CD4-positive, alpha-beta T cell treated with Interleukin-15 for 1 hour (primary cell): ENCODE measurements at places on chromosomes 1 and 21.
A peak's percentile ranks its signal among the peaks of the same experiment; 100 is the strongest.

- DNase-seq: no peak
Measured at GRCh38 chr1:99700020-99700419, 54.1 kb downstream of the PALMD start.

DNA sequence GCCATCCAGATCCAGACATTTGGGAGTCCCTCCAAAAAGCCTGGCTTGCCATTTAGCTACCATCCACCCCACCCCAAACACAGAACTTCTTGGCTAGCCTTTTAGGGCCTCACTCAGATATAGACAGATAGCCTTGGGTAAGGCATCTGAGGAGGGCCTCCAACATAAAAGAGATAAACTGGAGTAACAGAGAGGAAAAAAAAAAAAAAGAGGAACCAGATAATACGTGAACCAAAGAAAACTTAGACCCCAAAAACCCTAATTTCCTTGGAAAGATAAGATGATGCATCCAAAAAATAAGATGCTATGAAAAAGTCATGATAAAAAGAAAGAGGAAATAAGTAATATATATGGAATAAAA is 19.8 kb upstream of the LSS start:
- DNase-seq: no peak

DNA sequence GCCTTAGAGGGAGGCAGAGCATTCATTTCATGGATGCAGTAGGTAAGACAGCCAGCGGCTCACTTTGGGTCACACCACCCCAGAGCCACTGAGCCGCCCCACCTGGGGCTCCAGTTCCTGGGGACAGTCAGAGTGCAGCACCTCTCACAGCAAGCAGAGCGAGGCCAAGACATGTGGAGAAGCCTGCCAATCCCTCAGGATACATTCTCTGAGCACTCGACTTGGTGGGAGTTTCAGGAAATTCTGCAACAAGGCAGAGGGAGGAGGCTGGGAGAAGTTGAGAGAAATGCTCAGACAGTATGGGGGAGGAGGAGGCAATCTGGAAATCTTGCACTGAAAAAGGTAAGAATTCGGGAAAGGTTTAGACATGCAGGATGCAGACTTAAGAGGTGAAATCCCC is 60.8 kb upstream of the WLS start:
- DNase-seq: no peak

DNA sequence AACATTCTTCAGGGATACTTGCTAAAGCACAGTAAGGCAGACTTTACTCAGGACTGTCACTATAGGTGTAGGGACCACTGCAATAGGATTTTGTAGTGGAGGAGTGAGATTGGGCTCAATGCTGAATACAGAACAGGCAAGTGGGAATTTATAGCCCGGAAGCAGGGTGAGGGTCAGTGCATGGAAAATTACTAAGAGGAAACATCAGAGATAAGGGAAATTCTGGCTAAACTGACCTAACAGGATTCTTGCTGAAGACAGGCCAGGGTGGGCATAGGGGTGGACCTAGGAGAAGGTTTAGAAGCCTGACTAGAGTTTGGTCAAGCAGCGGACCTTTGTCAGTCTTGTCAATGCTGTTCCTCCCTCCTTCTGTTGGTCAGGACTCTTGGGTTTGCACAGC is 20.8 kb upstream of the ZNF362 start:
- DNase-seq: no peak

DNA sequence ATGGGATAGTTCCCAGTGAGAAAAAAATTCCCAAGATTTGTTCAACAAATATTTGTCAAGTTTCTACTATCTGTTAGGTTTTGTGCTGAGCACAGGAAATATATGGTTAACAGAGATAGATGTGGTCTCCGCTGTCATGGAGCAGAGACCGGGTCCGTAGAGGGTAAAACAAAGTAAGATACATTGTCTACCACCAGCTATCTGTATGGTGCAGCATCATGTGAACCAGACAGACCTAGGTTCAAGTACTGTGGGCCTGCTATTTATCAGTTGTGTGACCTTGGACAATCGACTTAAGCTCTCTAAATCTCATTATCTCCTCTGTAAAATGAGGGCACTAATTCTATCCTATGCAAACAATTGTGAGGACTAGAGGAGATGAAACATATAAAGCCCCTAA is 109.8 kb downstream of the DUSP10 start:
- DNase-seq: no peak

- no peak for DNase-seq
Measured at GRCh38 chr21:33444499-33444898, 35.3 kb downstream of the TMEM50B start.

DNA sequence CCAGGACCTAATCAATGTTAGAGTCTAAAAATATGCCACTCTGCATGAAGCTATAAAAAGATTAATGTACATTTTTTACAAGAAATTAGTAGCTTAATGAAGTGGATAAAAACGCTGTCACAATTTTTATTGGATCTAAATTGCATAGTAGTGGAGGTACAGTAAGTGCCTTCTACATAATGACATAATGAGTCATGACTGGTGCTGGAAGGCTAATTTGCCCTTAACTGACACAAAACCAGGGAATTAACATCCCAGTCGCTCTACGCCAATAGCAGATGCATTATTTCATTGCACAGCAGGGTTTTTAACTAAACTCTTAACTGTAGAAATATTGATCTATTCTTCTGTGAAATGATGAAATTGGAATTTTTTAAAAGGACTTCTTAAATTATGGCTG is 33.3 kb downstream of the RRAGC start:
- DNase-seq: no peak

- no peak for DNase-seq
Measured at GRCh38 chr21:41425588-41425953, 468 bp upstream of the MX1 start.

DNA sequence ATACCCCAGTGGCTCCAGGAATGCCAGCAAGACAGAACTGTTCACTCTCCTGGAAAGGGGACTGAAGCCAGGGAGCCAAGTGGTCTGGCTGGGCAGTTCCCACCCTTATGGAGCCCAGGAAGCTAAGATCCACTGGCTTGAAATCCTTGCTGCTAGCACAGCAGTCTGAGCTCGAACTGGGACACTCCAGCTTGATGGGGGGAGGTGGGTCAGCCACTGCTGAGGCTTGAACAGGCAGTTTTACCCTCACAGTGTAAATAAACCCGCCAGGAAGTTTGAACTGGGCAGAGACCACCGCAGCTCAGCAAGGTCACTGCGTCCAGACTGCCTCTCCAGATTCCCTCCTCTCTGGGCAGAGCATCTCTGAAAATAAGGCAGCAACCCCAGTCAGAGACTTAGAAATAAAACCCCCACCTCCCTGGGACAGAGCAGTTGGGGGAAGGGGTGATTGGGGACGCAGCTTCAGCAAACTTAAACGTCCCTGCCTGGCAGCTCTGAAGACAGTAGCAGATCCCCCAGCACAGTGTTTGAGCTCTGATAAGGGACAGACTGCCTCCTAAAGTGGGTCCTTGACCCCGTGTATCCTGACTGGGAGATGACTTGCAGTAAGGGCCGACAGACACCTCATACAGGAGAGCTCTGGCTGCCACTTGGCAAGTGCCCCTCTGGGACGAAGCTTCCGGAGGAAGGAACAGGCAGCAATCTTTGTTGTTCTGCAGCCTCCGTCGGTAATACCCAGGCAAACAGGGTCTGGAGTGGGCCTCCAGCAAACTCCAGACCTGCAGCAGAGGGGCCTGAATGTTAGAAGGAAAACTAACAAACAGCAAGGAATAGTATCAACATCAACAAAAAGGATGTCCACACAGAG is 568.4 kb downstream of the PLA2G4A start:
- DNase-seq: no peak

DNA sequence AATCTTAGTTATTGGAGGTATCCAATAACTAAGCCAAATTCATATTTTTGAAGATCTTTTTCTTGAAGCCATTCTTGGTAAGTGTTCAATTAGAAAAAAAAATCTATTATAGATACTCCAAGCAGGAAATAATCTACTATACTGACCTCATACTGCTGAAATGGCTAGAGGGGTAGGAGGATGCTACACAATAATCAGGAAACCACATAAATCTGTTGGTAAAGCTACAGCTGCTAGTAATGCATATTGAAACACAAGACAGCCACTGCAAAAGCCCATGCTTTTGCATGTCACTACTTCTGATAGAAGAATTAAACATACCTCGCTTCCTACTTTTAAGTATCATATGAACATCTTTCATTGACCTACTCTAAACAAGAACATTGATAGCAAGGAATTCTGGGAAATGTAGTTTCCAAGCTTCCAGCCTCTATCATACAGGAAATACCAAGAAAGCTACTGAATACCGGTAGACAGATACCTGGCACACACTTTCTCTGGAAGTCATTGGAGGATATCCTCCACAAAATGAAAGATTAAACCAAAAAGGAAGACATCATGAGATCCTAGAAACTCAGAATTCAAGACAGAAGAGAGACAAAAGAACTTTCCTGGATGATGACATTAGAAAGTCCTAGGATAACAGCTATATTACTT is 103.0 kb upstream of the VAV3 start:
- DNase-seq: no peak

DNA sequence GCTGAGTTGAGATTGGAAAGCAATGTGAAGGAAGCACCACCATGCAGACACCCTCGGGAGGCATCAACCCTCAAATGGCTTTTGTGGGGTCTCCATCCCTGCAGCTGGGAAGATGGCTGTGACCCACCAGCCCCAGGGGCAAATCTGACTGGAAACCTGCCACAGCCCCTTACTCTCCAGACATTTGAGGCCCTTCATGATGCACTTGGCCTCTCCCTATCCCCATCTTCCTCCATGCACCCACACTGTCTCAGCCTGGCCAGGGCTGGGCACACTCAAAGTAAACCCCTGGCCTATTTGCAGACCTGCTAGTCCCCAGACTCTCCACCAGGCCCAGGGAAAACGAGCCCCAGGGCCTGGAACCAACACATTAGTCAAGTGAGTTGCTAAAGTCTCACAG is 205.2 kb downstream of the MATN1 start:
- DNase-seq: no peak

DNA sequence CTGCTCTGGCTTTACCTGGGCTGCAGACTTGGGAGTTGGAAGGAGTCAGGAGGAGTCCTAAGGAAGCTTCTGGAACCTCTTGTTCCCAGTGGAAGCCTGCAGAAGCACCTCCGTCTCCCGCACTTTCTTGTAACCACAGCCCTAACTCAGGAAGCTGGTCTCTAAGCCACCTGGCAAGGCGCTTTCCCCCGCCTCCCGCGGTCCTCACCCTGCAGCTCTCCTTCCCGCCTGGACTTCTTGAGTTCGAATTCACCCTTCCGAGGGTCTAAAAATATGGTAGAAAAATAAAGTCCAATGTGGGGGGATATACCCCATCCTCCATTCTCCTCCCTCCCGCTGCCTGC is 15.1 kb downstream of the PAX7 start:
- DNase-seq: no peak

- DNase-seq: no peak
Measured at GRCh38 chr1:226223157-226223785, at the start of gene MIXL1. TSS of gene MIXL1 (plus strand) at chr1:226223664. CDS start at chr1:226223682, 18 bp downstream.

DNA sequence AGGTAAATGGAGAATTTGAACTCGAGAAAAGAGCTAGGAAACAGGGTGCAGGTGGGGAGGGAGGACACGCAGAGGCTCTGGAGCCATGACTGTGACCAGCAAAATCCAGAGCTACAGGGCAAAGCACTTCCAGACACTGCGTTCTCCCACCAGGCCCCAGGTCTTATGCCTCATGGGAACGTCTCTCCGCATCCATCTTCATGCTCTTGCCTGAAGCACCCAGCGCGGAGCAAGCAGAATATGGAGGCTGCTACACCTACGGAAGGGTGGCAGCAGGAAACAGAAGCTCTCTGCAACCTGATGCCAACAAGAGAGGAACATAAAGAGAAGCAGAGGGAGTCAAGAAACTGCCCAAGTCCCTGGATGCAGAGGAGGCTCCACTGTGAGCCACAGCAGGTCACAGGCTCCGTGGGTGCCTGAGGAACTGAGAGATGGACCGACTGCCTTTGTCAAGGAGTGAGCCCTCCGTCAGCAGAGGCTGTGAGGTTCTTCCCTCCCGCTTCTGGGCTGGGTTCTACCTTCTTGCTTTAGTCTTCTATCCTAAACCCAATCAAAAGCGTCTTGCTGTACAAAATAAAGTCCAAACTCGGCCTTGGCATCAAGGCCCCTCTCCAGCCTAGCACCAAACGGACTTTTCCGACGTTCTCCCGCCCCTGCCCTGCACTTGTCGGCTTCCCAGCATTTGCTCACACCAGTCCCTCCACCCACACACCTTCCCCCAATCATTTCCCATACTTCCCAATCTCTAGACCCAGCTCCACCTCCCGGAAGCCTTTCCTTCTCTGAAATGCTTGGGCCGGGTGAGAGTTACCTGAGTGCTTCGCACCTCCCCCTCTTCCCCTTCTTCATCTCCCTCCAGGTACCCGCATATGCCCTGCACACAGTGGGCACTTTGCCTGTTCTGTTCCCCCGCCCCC is 930 bp downstream of the DHCR24 start:
- DNase-seq: no peak

DNA sequence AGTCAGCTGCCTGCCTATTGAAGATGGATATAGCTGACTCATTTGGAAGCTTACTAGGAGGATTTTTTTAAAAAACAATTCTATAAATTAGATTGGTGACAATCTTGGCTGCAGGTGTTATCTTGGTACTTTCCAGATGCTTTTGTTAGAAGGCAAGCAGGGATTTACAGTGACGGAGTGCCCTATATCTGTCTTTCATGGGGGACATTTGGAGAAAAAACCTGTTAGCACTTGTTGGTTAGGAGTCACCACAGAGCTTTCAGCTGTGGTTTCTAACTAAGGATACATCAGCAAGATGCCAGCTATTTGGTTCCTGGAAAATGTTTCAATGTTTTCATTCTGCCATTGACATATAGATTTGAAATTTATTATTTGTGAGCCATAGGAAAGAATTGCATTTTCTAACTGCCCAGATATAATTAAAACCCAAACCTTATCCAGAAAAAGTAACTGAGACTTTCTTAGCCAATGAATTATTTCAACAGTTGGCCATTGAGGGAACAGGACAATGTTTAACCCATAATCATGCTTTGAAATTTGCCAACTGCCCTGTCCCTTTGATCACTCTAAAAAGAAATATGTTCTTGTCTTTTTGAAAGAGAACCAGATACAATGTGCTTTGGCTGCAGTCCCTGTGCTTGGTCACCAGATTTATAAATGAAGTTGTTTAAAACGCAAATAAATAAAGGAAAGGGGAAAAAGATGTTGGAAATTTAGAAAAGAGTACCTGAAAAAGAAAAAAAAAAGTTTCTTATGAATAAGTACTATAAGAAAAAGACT is 761.0 kb upstream of the CXADR start:
- no peak for DNase-seq

DNA sequence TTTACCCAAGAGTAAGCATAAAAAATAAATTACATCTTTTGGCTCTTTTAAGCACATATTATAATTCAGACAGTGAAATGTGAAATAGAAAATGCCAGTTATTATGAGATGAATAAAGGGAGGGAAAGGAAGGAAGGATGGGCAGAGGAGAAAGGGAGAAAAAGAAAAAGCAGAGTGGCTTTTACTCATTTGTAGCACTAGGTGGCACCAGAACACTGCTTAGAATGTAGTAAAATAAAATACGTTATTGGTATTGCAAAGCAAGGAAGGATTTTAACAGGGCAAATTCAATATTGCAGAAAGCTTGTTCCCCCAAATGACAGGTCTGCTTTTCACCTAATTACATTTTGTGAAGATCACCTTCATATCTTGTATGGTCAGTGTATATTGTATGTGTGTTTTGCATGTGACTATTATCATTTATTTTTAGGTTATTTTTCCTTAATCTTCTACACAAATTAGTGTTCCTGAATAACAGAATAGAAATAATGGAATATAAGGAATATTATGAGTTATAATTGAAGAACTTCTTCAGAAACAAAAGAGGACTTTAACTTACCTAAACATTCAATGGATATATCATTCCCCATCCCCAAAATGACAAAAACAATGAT is 9.1 kb upstream of the PCNX2 start:
- DNase-seq: no peak

GRCh38 chr1:234851450-234852438 is 241.8 kb upstream of the IRF2BP2 start:
- peak; percentile 62 for DNase-seq
